ENCODE measurements at places on chromosomes 7 and 10.

GRCh38 chr10:130259380-130259779, 123.2 kb downstream of the GLRX3 start:
- no peak for DNase-seq

- DNase-seq = no peak
Measured at GRCh38 chr10:46312953-46313352, 26.2 kb downstream of the ANTXRL start.

DNA sequence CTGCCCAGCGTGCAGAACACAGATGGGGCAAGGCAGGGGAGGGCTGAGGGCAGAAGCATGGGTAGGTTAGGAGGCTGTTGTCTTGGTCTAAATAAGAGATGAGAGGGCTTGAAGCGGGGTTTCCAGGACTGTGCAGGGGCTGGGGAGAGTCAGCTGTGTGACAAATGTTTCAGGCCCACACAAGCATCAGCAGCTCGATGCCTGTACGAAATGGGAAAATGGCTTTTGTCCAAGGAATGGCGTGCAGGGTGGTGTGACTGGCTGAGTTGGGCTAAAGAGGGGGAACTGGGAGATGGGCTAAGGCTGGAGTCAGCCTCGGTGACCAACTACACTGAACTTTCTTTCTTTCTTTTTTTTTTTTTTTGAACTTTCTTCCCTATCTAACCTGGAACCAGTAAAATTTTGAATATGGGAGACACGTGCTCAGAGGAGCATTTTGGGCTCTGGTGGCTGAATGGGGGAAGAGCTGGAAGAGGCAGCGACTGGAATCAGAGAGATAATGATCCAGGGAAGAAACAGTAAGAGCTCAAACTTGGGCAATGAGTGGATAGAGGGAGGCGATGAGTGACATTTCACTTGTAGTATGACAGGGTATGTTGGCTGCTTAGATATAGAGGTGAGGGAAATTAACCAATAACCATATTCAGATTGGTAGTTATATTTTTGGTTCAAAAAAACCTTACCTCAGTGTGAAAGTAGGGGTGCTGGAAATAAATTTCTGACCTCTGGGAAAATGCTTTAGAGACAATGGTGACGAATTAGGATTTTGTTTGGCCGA, 10.2 kb upstream of the EPHA1 start:
- DNase-seq = no peak

GRCh38 chr7:27992097-27992496, 188.5 kb downstream of the JAZF1 start:
- no peak for DNase-seq

DNA sequence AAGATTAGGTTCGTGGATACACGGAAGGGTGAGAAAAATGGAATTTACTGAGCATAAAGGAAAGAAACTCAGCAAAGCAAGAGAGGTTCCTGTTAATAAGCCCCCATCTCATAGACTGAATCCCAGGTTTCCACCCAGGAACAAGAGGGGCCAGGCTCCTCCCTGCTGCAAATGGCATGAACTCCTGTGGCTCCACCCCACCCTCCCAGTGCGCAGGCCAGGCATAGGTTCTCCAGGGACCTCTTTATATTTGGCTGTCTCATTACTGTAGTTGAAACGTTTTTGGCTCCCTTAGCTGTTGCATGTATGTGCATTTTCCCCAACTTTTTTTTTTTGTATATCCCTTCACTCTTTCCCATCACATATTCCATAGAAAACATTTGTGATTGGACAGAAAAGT, 217.8 kb upstream of the NRP1 start:
- no peak for DNase-seq

DNA sequence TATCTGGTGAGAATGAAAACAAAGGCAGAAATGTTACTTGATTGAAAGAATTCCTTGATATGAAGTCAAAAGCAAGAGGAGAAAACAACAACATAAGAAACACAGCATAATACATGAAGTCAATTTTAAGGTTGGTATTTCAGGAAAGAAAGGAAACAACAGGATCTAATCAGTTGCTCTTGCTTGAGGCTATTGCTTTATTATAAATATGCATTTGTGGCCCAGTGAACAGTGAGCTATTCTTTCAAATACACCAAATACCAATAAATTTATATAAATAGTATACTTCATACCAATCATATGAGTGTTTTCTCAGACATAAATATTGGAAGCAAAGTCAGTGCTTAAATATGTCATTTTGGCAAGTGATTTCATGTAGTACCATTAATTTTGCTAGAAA, 806.6 kb downstream of the NXPH1 start:
- DNase-seq = no peak

- no peak for DNase-seq
Measured at GRCh38 chr10:59285848-59286247, 76.5 kb downstream of the FAM13C start.

DNA sequence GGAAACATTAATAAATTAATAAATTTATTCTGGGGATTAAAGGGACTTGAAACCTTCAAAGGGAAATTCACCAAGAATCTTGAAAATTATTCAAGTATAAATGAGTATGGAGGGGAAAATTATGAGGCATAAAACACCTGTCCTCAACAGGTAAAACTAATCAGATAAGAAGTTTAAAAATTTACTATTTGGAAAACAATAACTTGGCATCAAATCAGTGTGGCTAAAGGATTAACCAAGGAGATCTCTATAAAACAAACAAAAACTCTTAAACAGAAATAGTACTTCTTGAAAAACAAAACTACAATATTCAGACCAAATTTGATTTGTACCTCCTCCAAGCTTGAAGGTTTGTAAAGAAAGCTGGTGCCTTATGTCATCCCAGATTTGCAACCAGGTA, 66.4 kb upstream of the ZNF804B start:
- DNase-seq = no peak

- DNase-seq = no peak
Measured at GRCh38 chr7:46210467-46210866, 289.4 kb upstream of the IGFBP3 start.

- DNase-seq = no peak
Measured at GRCh38 chr10:102300278-102300843, 55.0 kb downstream of the GBF1 start.

DNA sequence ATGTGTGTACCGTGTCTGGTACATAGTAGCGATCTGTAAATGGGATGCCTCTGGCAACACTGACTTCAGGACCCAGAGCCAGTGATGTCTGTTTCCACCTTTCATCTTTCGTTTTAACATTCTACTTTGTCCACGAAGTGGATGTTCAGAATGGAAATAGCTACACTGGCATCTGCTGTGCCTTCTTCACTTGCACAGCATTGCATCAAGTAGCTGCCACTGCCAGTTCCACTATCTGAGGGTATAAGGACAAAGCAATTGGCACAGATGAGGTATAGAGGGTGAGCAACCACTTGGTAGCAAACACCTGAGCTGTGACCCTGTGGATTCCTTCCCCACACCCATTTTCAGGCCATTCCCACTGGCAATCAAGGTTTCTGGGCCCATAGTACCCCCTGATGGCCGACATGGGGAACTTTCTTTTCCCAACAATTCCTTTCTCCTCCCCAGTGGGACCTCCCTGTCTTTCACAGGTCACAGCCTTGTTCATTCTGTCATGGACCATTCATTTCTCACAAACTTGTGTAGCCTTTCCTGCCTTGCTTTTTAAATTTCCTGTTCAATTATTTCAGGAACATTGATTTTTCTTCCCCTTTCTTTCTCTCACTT, 4.0 kb downstream of the ITGA8 start:
- no peak for DNase-seq
